ENCODE measurements at places on chromosomes 12 and 14.

DNA sequence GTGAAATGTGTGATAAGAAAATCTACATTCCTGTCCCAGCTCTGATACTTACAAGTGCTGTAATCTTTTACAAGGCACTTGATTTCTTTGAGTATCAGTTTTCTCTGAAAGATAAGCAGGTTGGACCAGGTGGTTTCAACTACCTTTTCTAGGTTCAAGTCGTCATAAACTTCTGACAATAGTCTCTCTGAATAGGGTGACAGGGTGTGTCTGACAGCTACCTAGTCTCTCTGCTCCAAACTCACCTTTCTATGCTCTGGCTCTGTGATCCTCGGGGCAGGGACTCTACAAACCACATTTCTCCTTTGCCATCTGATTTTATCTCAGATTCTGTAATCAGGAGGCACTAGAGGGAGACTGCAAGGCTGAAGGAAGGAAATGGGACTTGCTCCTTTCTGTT, 137.7 kb upstream of the SYT1 start:
- no peak for DNase-seq

- no peak for DNase-seq
Measured at GRCh38 chr12:94640134-94640928, 10.0 kb downstream of the TMCC3 start.

- no peak for DNase-seq
Measured at GRCh38 chr14:58969951-58970751, 218.3 kb upstream of the DAAM1 start.

GRCh38 chr12:103928682-103929045, 1.5 kb upstream of the HSP90B1 start:
- peak; percentile 19 for DNase-seq

DNA sequence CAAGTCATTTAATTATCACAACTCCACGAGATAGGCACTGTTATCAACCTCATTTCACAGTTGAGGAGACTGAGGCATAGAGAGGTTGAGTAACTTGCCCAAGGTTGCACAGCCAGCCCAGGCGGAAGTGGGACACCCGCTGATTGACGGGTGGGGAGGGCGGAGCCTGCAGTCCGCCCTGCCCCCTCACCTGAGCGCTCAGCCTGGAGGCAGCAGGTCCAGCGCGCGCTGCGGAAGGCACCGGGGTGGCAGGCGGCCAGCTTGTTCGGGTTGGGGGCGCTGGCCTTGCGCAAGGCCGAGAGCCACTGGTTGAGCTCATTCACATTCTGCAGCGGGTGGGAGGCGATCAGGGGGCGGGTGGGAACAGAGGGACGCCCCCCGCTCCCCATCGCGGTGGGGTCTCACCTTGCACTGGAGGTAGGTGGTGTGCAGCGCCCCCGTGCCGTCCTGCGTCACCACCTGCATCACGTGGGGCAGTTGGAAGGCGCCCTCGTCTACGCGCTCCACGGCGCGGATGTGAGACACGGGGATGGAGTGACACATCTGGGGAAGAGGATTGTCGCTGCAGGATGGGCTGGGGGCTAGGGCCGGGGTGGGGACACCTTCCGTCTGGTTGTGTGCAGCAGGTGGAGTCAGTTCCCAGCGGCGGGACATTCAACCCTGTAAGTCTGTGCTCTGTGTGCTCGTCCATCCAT, 31.7 kb downstream of the RASAL1 start:
- DNase-seq: no peak

DNA sequence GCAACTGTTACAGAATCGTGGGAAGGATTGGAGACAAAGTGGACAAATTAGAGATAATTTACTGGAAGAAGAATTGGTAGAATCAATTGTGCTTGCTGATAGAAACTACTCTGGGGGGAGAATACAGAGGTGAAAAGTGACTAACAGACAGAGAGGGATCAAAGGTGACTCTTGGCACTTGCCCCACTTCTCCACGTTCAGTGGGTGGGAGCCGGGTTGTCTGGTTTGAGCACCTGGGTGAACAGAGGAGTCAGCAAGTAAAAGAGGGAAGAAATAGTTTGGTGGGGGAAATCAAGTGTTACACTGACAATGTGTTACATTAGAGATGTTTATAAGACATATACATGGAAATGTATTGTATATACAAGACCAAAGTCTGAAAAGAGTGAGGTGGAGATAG, 69.1 kb downstream of the PPP2R5E start:
- DNase-seq: no peak

- no peak for DNase-seq
Measured at GRCh38 chr12:109944561-109945359, 44.7 kb downstream of the TCHP start.

- DNase-seq: no peak
Measured at GRCh38 chr14:99790201-99790977, 2.8 kb upstream of the EML1 start.

GRCh38 chr12:122250047-122250446, 16.2 kb downstream of the VPS33A start:
- DNase-seq: no peak

GRCh38 chr12:132925597-132926414, 30.3 kb downstream of the ZNF605 start:
- no peak for DNase-seq

- DNase-seq: no peak
Measured at GRCh38 chr14:98913967-98914650, 357.9 kb downstream of the BCL11B start.

- DNase-seq: no peak
Measured at GRCh38 chr14:84792722-84793410, 737.1 kb upstream of the FLRT2 start.

Data from activated gamma-delta T cell treated with anti-CD3 and anti-CD28 coated beads, Interleukin-2, amount 50 U/mL, for 16 hours (primary cell).